ENCODE measurements at places on chromosomes 16 and 17.

DNA sequence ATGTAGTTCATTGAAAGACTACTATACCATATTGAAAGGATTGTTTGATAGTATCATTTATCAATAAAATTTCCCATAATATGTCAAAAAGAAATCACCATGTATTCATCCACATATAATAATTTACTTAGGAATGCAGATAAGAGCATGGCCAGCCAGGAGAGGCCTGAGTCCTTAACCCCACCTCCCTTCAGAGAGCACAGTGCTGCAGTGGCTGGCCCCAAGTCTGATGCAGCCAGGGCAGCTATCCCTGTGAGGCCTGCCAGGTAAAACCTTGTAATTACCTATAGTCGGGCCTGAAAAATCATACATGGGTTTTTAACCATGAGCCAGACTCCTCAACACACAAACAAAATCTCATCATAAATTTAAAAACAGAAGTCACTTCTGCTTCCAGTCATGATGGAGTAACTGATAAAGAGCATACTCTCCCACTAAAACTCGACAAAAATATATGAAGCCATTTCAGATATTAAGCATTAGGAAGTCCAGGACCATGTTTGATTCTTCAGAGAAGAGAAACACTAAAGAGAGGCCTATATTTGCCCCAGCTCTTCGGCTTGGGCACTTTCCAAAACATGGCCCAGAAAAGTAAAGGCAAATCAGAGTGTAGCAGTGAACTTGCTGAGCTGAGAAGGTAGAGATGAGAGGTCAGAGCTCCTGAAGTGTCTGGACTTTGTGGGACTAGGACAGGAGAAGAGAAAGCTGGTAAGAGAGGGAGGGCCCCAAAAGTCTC is 40.9 kb upstream of the CCNF start:
- DNase-seq: no peak

- no peak for DNase-seq
Measured at GRCh38 chr16:22120440-22120839, 28.1 kb downstream of the VWA3A start.

DNA sequence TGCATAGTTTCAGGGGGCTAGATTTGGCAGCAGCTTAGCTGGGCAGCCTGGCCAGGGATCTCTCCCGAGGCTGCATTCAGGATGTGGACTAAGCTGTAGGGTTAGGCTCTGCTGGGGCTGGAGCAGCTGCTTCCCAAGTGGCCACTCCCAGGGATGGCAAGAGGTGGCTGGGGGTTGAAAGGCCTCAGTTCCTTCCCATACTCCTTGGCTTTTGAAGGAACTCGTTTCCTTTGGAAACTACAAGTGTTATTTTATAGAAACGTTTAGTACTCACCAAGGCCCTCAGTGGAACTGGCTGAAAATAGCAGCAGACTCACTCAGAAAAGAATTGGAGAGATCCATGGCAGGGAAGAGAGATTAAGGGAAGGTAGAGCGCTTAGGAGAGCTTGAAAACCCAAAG is 76.4 kb downstream of the WWP2 start:
- no peak for DNase-seq

GRCh38 chr16:56222474-56222997 is 31.2 kb downstream of the GNAO1 start:
- DNase-seq: no peak

GRCh38 chr17:82444284-82444893 is 6.2 kb downstream of the CYBC1 start:
- no peak for DNase-seq

GRCh38 chr16:67939507-67940445 is 3.1 kb upstream of the PSMB10 start:
- DNase-seq: peak; percentile 76

GRCh38 chr17:16052486-16052885 is 52.9 kb downstream of the TTC19 start:
- DNase-seq: no peak

- DNase-seq: peak; percentile 52
Measured at GRCh38 chr17:60102632-60103096, 23.9 kb upstream of the HEATR6 start.

GRCh38 chr17:57622683-57623433 is 122.2 kb downstream of the CCDC182 start:
- peak; percentile 42 for DNase-seq

DNA sequence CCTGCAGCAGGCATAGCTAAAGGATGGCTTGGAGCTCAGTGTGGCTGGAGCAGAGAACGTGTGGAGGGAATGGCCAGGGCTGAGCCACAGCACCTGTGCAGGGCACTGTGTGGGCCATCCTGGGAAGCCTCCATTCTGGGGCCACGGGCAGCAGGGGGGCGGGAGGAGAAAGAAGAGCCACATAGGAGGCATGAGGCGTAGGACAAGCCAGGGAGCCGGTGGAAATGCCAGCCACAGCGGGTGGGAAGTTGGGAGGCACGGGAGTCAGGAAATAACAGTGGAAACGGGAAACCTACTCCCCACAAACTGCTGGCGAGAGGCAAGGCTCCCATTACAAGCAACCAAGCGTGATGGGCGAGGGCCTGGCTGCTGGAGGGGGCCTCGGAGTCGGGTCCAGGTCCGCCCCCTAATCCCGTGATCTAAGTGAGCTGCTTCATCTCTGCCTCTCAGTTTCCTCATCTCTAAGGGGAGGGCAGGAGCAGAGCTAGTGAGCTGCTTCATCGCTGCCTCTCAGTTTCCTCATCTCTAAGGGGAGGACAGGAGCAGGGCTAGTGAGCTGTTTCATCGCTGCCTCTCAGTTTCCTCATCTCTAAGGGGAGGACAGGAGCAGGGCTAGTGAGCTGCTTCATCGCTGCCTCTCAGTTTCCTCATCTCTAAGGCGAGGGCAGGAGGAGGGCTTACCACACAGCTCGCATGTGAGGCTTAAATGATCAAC is 104.9 kb downstream of the ADCY9 start:
- DNase-seq: no peak

GRCh38 chr17:34858591-34859565 is 102.4 kb downstream of the CCT6B start:
- peak; percentile 17 for DNase-seq

DNA sequence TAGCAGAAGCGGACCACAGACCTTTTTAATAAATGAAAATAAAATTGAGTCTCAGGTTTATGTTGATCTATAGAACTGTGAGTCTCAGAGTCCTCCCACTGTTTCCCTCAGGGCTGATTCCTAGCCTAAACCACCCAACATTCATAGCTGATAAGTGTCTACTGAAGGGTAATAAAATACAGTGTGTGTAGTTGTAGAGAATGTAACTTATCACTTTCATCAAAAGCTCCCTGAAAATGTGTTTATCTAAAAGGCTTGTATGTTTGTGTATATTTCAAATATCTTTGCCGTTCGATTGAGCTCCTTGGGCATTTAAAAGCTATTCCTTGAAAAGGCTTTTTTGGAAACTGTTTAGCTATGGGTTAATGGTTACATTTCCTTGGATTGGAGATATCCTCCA is 740.3 kb upstream of the SOX9 start:
- no peak for DNase-seq

- DNase-seq: no peak
Measured at GRCh38 chr16:53740476-53740875, 36.5 kb downstream of the FTO start.

DNA sequence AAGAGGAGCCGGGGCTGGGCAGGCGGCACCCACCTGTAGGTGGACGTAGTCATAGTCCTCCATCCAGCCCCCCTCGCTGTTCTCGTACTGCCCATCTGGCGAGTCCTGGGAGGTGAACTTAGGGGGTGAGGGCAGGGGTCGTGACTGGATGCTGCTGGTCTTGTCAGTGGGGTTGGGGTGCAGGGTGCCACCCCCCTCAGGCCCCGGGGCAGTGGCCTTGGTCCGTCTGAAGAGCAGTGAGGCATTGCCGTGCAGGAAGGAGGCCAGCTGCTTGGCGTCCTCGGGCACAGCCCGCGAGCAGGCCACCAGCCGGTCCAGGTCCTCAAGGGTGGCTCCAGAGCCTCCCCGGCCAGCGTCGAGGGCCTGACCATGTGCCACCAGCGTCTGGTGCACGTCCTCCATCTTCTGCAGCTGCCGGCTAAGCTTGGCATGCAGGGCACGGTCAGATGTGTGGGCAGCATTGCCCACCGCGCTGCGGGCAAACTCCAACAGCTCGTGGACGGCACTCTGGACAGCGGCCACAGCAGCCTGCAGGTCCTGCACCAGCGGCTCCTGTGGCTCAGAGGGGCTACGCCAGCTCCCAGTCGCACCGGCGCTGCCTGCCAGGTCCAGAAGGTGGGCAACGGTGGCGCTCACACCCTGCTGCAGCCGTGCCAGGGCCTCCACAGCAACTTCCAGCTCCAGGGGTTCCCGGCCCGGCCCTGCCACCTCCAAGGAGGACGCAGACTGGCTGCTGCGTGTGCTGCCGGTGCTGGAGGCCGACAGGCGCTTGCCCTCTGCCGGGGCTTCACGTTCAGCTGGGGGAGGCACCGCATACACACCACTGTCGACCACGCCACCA is 16.3 kb downstream of the CTRB1 start:
- no peak for DNase-seq

- DNase-seq: no peak
Measured at GRCh38 chr17:19386974-19387920, at the start of gene MFAP4. Gene MFAP4, minus strand, starts transcription at chr17:19387190. Its CDS starts 35 bp downstream, at chr17:19387155.

DNA sequence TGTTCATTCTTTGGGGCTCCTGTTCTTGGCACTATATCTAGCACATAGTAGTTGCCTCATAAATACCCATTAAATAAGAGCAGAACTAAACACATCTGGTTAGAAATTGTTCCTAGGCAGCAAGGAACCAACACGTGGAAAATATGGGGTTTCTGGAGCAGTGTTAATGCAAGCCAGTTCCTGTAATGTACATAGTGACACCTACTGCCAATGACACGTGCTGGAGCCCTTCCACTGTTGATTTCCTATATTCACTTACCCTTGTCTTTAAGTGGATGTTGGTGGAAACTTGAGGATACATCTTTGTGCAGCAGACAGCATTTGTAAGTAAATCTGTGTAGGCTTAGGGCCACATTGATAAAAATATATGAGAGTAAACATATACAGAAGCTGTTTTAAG is 1.6 kb upstream of the IRF8 start:
- no peak for DNase-seq

DNA sequence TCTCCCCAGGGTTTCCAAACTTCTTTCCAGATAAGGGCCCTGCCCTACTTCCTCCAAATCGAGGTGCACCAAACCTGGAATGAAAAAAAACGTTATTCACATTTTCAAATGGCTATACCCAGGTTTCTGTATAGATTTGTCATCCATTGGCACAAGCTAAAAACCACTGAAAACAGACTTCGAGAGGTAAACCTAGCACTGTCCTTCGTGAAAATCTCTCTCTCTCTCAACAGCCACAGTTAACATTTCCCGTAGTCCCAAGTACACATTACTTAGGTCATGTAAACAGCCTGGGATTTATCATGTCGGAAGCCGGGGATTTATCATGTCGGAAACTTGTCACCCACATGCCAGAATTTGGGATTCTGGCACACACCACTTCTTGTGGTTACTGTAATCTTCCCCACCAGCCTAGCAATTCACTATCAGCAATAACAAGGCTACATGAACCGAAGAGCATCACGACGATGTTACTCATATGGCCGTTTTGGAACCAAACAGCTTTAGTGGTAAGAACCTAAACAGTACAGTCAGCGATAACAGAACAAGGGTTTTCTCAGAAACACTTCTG is 1.2 kb downstream of the DDX5 start:
- no peak for DNase-seq

DNA sequence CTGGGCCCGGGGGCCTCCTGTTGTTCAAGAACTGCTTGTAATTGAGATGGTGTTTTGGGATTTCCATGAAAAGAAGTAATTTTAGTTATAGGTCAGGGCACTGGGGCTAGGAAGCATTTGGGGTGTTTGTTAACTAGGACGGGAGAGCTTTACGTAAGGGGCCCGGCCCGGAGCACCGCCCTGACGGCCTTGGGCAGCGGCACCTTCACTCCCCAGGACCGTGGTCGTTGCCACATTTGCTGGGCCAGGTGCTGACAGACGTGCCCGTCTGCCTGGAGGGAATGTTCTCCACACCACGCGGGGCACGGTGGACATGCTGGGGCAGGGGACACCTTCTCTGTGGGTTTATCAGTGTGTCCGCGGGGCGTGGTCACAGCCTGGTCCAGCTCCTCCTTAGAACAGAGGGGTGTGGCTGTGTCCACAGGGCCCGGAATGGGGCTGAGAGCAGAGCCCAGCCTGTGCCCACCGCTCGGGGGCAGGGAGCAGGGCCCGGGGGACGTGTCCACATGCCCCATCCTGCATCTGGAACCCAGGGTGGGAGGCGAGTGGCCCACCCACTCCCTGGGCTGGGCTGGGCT is 57.7 kb downstream of the BAIAP2 start:
- DNase-seq: no peak

- DNase-seq: peak; percentile 57
Measured at GRCh38 chr16:8962393-8963009, 1.2 kb downstream of the USP7 start.

DNA sequence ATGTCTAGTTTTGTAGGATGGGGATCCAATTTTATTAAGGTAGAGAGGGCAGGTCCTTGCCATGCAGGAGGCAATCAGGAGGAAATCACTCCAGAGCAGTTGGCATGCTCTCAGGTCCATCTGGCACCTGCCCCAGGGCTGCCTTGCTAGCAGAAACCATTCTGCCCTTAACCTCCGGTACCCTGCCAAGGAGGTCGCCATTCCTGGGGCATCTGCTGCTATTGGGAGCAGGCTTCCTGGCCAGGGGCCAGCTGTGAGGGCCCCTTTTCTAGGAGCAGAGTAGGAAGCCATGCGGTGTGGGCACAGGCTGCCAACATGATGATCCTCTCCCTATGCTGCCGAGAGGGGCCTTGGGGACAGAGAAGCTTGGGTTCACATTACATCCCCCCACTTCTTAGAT is 47.6 kb upstream of the MGAT5B start:
- DNase-seq: no peak

- DNase-seq: no peak
Measured at GRCh38 chr17:78101112-78101511, 27.4 kb downstream of the TMC6 start.

GRCh38 chr16:59988591-59988990 is 1254.5 kb upstream of the GOT2 start:
- DNase-seq: no peak

GRCh38 chr16:88368036-88368435 is 14.7 kb upstream of the ZNF469 start:
- DNase-seq: no peak

DNA sequence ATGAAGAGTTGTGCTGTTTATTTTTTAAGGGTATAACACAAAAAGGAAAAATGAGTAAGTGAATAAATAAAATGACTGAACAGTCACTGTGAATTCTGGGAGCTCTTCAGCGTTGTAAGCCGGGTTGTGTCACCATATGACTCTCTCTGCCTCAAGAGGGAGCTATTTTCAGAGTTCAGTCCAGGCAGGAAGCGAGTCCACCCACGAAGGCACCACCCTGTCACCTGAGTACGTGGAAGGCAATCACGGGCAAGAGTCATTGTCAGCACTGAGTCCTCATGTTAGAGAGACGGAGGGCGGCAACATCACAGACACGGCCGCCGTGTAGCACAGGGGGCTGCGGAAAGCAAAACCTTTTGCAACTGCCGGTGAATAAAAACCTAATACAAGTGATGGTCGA is 227.6 kb downstream of the UTP18 start:
- DNase-seq: peak; percentile 10

DNA sequence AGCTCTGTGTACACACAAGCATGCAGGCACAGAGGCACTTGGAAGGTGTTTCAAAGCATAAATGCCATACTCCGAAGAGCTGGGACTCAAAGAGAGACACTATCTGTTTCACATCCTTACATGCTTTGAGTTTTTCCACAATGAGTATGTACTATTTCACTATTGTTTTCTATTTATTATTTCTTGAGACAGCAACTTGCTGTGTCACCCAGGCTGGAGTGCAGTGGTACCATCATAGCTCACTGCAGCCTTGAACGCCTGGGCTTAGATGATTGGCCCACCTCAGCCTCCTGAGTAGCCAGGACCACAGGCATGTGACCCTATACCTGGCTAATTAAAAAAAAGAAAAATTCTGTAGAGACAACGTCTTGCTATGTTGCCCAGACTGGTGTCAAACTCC is 31.6 kb downstream of the CYB5D2 start:
- no peak for DNase-seq
